ENCODE measurements at places on chromosomes 13 and 19.

DNA sequence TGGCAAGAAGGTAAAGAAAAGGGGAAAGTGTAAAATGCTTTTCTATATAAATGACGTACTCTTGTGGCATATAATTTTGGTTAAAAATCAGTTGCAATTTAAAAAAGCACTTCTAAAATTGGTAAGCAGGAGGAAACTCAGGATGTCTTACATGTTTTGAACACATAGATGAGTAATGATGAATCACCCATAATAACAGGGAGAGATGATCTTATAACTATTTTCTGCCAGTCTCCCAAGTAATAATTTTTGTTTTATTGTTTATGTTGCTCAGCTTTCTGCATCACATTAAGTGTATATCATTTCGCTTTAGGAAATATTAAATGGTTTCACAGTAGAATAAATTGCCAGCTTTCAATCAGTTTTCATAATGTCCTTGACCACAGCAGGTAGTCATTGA is 1430.7 kb upstream of the PCDH20 start:
- no peak for DNase-seq

GRCh38 chr19:364496-365287 is 20.1 kb upstream of the MIER2 start:
- DNase-seq, result no peak

DNA sequence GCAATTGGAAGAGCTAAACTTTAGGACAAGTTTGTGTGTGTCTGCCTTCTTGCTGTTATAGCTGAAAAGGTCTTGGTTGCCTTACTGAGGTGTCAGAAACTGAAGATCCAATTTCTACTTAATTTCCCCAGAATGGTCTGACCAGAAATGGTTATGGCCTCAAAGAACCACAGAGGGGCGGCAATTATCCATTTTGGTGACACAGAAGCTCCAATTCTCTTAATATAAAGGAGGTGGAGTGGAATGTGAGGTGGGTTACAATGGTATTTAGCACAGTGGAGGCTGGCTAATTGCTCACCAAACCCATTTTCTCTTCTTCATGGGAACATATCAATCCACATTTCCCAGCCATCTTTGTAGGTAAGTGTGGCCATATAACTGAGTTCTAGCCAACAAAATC is 1157.2 kb downstream of the OLFM4 start:
- DNase-seq, result no peak

GRCh38 chr13:70889163-70889562 is 780.9 kb upstream of the KLHL1 start:
- DNase-seq, result no peak

All from stimulated activated CD4-positive, alpha-beta T cell treated with anti-CD3 and anti-CD28 coated beads, Interleukin-4, amount 100 ng/mL, for 4 hours (primary cell).